Activated CD8-positive, alpha-beta T cell treated with anti-CD3 and anti-CD28 coated beads, Interleukin-2, amount 10 ng/mL, durations not matched to agents 7 days and 5 days (primary cell): ENCODE measurements at places on chromosomes 7 and 10. TPM values are rescaled to one million over a fixed set of nuclear protein-coding genes. Genes with fewer than 3 reads are reported as not detected.

SORCS3 gene
- total RNA-seq, result not detected

SPDYE2B gene
- total RNA-seq, result not detected

LRRC4 gene
- 0.50 TPM for total RNA-seq

EVX1 gene
- not detected for total RNA-seq

ACSL5 gene
- total RNA-seq, result 50.7 TPM

ADGRA1 gene
- total RNA-seq, result not detected

LDB3 gene
- total RNA-seq, result 0.05 TPM
